ENCODE measurements at places on chromosomes 11 and 22. TPM values are rescaled to one million over a fixed set of nuclear protein-coding genes. Genes with fewer than 3 reads are reported as not detected.

GRCh38 chr11:118320515-118320914, 16.0 kb downstream of the CD3E start:
- no peak for DNase-seq

DNA sequence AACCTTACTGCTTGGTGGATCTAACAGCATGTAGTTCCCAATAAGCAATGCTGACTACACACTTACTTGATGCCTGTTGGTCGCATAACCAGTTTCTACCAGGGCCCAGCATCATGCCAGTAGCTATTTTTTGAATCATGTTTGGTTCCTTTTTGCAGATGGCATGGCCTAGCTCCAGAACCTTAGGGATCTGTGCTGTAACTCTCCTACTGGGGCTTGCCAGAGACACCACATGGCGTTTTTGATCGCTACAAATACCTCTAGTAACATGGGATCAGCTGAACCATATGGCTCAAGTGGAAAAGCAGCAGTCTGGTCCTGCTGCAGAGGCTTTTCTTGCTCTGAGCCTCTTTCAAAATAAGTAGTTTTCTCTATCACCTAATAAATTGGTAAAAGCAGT, 654.6 kb upstream of the API5 start:
- no peak for DNase-seq

OR5D16 gene
- not detected for total RNA-seq

DNA sequence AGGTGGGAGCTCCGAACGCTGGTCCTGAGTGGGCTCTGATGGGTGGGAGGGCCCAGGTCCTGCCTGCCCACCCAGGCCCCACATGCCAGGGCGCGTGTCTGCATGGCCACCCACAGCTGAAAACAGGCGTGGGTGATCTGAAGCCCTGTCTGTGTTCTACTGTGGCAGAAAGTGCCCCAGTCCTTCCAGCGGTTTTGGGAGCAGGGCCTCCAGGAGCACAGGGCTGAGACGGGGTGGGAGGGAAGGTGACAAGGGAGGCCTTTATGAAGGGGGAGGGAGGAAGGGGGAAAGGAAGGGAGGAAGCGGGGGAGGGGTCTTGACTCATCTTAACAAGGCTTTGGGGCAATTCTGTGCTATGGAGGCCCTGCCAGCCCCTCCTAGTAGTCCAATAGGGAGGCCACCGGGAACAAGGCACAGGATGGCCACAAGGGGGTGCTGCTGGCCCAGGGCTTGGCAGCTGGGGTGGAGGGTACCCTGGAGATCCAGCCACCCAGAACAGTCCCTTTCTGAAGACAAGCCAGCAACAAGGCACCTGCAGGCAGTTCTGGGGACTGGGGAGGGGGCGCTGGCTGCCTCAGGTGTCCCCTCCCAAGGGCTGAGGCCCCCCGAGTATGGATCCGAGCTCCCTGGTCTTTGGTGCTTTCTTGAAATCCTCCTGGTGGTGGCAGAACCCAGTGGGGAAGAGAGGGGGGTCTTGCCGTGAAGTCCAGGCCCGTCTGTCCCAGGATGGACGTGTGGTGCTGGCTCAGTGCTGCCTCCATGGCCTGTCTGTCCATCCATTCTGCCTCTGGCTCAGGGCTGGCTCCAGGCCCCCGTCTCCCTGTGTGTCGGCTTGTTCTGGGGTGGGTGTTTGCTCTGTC, 6.3 kb upstream of the FADS3 start:
- peak; percentile 86 for DNase-seq

- DNase-seq, result no peak
Observed at GRCh38 chr22:27474112-27474571, 327.4 kb downstream of the MN1 start.

Data from neural progenitor cell (in vitro differentiated cells).